M059J (cell line): ENCODE measurements at places on chromosomes 5 and 9. TPM values are rescaled to one million over a fixed set of nuclear protein-coding genes. Genes with fewer than 3 reads are reported as not detected.

DNA sequence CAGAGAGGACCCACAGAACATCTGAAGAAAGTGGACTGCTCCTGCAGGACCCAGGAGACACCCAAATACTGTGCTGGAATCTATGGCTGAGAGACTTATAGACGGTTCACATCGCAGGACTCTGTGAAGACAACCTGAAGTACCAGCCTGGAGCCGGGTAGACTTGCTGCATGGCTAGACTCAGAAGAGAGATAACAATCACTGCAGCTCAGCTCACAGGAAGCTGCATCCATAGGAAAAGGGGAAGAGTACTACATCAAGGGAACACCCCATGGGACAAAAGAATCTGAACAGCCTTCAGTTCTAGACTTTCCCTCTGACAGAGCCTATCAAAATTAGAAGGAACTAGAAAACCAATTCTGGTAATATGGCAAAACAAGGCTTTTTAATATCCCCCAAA is 26.5 kb upstream of the TRIM36 start:
- DNase-seq: no peak

- peak; percentile 66 for DNase-seq
Measured at GRCh38 chr9:116269250-116269649, 115.7 kb downstream of the PAPPA start.

- DNase-seq: peak; percentile 95
Measured at GRCh38 chr5:91283899-91284298, 99.2 kb downstream of the ARRDC3 start.

DNA sequence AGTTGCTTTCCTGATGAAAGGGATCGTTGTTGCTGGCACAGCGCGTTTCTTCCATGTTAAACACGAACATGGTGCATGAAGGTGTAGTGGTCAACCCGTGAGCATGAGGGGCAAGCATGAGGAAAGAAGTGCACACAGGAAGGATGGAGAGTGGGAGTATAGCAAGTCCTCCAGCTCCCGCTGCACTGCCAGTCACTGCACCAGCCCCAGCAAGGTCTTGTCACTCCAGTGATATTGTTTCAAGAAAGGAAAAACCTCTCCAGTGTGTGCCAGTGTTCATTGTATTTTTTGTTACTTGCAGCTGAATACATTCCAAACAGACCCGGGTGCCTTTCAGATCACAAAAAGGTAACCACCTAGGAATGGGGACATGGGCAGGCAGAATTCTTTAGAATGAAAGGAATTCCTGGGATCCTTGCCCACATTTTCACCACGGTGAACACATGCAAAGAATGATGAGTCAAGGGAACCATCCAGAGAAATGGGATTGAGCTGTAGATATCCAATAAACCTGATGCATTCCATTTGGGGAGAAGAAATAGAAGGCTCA is 186.3 kb downstream of the AOPEP start:
- DNase-seq: peak; percentile 99

- DNase-seq: no peak
Measured at GRCh38 chr9:121732389-121732788, 81.0 kb downstream of the DAB2IP start.

The ZNF366 gene
- total RNA-seq: 0.96 and 1.4 TPM in 2 replicates

The IL4 gene
- not detected in 2 replicates for total RNA-seq

The SPRY4 gene
- 3.6 and 6.9 TPM in 2 replicates for total RNA-seq
